ENCODE measurements at places on chromosomes 2 and 18.

DNA sequence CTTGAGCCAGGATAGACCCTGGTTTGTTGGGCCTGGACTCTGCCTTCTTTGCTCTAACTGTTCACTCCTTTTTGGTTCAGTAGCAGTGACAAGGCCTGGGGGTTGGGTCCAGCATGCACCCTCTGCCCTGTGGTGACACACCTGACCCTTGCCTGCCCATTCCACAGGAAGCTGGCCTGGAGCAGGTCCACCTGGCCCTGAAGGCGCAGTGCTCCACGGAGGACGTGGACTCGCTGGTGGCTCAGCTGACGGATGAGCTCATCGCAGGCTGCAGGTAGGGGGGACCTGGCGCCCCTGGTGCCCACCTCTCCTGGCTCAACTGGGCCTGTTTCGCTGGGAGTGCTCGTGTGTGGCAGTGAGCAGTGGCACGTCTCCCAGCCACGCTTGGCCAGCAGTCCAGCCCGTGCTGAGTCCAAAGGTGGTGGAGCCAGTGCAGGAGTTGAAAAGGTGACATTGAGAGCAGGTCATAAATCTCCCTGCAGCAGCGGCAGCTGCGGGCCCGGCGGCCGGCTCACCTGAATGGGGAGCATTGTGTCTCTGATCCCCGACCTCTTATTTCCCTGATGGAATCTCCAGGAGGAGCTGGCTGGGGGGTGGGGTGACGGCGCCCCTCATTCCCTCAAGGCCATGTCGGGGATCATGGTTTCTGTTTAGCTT, 102.6 kb downstream of the DYSF start:
- DNase-seq = no peak

DNA sequence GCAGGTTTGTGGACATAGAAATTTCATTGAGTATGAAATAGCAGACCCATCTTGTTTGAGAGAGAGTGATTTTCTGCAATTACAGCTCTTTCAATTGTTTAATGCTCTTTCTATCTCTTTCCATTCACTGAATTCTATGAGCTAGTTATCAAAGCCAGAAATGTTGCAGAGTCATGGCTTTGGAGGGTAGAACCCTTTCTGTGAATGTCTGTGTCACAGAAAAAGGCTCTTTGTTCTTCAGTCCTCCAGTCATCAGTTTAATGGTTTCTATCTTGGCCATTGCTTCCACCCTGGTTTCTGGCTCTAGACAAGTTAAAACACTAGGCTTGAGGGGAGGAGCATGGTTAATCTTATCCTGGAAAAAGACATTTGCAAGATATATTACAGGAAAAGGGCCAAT, 655.0 kb downstream of the STK39 start:
- no peak for DNase-seq

DNA sequence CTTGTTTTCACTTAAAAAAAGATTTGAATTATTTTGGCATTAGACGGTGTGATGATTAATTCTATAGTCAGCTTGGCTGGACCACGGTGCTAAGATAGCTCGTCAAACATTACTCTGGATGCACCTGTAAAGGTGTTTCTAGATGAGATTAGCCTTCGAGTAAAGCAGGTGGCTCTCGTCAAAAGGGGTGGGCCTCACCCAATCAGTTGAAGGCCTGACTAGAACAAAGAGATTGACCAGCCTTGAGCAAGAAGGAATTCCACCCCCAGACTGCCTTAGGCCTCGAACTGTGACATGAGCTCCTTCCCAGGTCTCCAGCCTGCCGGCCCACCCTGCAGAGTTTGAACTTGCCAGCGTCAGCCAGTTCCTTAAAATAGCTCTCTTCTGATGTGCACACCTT, 73.4 kb downstream of the TWIST2 start:
- no peak for DNase-seq

DNA sequence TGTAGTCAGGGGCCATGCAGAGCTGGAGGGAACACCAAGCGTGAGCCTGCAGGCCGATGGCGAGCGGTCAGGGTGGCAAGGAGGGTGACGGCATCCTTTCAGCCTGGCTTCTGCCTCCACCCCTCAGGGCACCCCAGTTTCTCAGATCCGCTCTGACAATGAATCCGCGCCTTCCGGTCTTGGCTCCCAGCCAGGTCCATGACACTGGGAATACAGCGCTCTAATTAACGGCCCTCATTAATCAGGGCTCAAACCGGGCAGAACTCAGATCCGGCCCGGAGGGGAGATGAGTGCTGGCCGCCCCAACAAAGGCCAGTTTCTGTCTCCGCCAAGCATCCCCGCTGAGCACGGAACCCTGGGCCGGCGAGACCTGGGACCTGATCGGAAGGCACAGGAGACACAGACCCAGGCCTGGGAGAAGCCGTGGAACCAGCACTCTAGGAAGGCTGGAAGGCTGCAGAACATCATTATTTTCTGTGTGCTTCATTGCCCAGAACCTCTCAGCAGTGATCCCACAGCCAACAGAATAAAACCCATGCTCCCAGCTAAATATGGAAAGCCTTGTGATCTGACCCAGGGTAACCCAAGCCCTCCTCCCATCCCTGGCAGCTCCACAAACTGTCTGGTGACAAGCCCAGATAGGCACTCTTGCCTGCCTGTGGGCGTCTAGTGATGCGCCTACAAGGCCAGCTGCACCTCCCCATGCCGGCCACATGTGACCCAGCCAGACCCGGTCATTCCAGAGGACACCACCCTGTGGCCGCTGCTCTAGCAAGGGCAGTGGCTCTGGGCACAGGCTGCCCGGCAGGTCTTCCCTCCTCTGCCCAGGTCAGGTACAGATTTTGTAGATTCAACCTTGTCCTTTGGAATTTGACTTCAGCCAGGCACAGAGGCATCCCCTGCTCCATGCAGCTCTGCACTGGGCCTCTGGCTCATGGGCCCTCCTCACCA, 438.7 kb upstream of the MYT1L start:
- no peak for DNase-seq

DNA sequence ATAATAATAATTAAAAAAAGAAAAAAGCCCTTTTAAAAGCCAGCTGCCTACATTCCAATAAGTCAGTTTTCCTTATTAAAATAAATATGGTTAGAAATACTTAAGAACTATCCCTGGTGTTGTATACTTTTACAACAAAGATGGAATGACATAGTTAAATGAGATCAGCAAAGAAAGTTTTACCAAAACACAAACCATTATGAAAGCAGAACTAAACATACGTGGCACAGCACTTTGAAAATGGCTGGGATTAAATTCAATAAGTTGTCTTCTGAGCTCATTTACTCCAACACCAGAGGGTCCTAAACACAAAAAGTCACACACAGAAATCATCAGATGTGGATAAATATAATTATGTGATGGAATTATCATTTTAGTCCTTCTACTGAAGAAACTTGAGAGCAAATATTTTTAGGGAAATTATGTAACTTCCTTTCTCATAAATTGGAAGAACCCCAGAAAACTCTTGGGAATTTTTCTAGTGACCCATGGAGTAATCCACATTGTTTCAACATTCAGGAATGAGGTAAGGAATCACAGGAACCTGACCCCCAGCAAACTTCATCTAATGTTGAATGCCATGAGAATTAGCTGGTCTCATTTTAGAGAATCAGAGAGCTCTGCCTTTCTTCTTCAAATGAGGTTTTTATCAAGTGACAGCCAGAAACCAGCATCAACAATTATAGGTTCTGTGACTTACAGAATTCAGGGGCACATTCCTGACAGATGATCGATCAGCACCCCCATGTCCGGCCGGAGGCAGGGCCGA, 11.5 kb upstream of the TMEM237 start:
- DNase-seq = no peak

GRCh38 chr18:38494065-38494464, 928.5 kb upstream of the CELF4 start:
- no peak for DNase-seq

- DNase-seq = no peak
Measured at GRCh38 chr18:76149734-76150133, 345.3 kb downstream of the ZNF516 start.
